WTC11 (cell line): ENCODE measurements at places on chromosomes 2 and 18. TPM values are rescaled to one million over a fixed set of nuclear protein-coding genes. Genes with fewer than 3 reads are reported as not detected.

The KCNG2 gene
- 0.34 to 0.62 TPM (median 0.50 TPM) in 3 replicates for total RNA-seq

GRCh38 chr18:63317556-63317946 is 2.0 kb downstream of the BCL2 start:
- no peaks in the 10 kb centered on the region for H3K36me3 ChIP-seq
- DNase-seq, result no peak
- peaks cover 41% of the 10 kb centered on the region for H3K27me3 ChIP-seq
- H3K4me1 ChIP-seq, result peaks cover 18% of the 10 kb centered on the region
- peak overlapping the region; percentile 70 for H3K4me3 ChIP-seq

GRCh38 chr2:79935771-79936657 is 368.5 kb downstream of the LRRTM1 start:
- peaks cover 13% of the 10 kb centered on the region for H3K4me1 ChIP-seq
- H3K27ac ChIP-seq, result peak overlapping the region; percentile 86
- no peaks in the 10 kb centered on the region for H3K27me3 ChIP-seq
- peak overlapping the region; percentile 46 for H3K4me3 ChIP-seq
- H3K36me3 ChIP-seq, result no peaks in the 10 kb centered on the region

DNA sequence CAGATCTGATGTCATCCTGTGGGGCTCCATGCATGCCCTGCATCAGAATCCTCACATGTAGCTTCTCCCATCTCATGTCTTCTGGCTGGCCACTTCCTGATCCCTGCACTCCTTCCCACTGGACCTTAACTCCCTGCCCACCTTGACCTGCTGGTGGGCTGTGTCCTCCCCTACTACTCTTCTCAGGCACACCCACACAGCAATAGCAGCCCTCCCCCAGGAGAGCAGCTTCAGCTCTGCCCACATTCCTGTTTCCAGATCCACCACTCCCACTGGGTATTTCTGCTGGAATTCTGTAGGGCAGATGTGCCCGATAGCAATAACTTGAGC is 137.0 kb upstream of the HS6ST1 start:
- no peak for DNase-seq
- peaks cover 1% of the 10 kb centered on the region; the same call in 1 of the 2 replicates for H3K36me3 ChIP-seq
- peaks cover 3% of the 10 kb centered on the region for H3K27me3 ChIP-seq
- H3K27ac ChIP-seq, result no peak overlapping the region; the same call in 1 of the 2 replicates

DNA sequence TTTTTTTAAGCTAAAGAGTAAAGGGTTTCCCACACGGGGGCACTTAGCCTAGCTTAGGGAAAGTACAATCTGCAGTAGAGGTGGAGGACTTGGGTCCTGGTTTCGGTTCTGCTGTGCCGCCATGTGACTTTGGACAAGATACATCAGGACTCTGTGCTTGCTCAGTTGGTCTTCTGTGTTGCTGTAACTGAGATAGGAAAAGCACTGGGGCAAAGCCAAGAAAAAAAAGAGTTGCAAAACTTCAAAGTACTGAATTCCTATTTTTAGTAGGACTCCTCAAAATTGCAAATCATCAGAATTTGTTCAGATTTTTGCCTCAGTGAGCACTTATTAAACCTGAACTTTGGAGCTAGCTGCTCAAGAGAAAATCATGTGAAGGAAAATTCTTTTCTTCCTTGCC is 96.3 kb upstream of the STON1 start:
- DNase-seq, result no peak
- H3K4me3 ChIP-seq, result no peak overlapping the region
- no peak overlapping the region for H3K27ac ChIP-seq
- H3K4me1 ChIP-seq, result no peaks in the 10 kb centered on the region

- H3K27ac ChIP-seq, result 0 out of 2 replicates have a peak overlapping the region, but pooled peaks have one; percentile 8
- no peaks in the 10 kb centered on the region for H3K36me3 ChIP-seq
- no peak overlapping the region for H3K4me3 ChIP-seq
- H3K27me3 ChIP-seq, result no peaks in the 10 kb centered on the region
- DNase-seq, result no peak
Measured at GRCh38 chr2:163943403-163944346, 207.9 kb upstream of the FIGN start.

DNA sequence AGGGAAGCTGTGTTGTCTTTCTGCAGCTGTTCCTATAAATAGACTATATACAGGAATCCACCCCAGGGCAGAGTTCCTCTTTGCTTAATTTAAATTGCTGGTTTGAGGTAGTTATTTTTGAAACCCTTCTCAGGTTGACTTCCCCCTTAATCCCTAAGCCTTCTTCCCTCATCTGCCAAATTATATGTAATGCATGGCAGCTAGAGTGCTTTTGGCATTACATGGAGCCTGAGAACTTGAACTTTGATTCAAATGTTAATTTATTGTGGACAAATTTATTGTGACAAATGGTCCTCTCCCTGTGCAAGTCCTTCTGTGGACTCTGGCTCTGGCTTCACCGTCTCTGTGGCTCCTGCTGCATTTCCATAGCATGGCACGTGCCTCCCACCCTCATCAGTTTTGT is 29.2 kb downstream of the MYO1B start:
- H3K4me3 ChIP-seq, result no peak overlapping the region
- no peaks in the 10 kb centered on the region for H3K27me3 ChIP-seq
- DNase-seq, result no peak
- H3K36me3 ChIP-seq, result 0 out of 2 replicates have a peak, but pooled peaks cover 3% of the 10 kb centered on the region
- peaks cover 50% of the 10 kb centered on the region for H3K4me1 ChIP-seq

- DNase-seq, result no peak
- peaks cover 23% of the 10 kb centered on the region for H3K4me1 ChIP-seq
- H3K27me3 ChIP-seq, result no peaks in the 10 kb centered on the region
- H3K36me3 ChIP-seq, result peaks cover 14% of the 10 kb centered on the region
- H3K27ac ChIP-seq, result no peak overlapping the region
Measured at GRCh38 chr2:25324905-25325592, 16.7 kb downstream of the DNMT3A start.

GRCh38 chr18:3283908-3284307 is 22.0 kb downstream of the MYL12B start:
- no peak for DNase-seq
- H3K27ac ChIP-seq, result peak overlapping the region; percentile 58; the same call in 1 of the 2 replicates
- no peaks in the 10 kb centered on the region for H3K27me3 ChIP-seq
- H3K4me1 ChIP-seq, result peaks cover 36% of the 10 kb centered on the region

GRCh38 chr2:150212722-150213171 is 274.7 kb downstream of the RND3 start:
- H3K4me3 ChIP-seq, result no peak overlapping the region
- H3K27ac ChIP-seq, result no peak overlapping the region

- H3K36me3 ChIP-seq, result peaks cover 2% of the 10 kb centered on the region; the same call in 1 of the 2 replicates
- DNase-seq, result peak; percentile 29
- H3K4me1 ChIP-seq, result peaks cover 47% of the 10 kb centered on the region
- H3K4me3 ChIP-seq, result peak overlapping the region; percentile 86; the same call in 1 of the 2 replicates
- no peak overlapping the region for H3K27ac ChIP-seq
Measured at GRCh38 chr2:30147196-30147714, 448 bp downstream of the YPEL5 start.

DNA sequence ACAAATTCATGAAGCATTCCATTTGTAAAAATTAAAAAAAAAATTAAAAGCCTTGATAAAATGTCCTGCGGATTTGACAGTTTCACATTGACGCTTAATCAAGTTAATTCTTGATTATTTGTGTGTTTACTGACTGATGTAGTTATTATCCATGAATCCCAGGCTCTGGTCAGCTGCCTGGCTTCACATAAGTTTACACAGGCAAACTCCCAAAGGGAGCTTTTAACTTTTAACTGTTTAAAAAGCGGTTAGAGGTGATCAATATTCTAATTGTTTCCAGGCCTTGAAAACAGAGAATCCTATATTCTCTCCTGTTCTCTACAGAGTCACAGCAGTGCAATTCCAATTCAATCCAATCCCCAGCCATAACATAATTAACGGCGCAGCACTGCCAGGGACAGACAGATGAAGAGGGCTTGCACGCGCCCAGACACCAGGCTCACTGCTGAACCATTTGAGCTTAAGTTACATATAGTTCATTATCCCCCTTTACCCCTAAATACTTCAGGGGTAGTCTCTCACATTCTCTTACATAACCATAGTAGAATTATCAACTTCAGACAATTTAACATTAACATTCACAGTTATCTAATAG is 47.5 kb downstream of the ATP8B1 start:
- peaks cover 6% of the 10 kb centered on the region; the same call in 1 of the 2 replicates for H3K36me3 ChIP-seq
- H3K4me1 ChIP-seq, result no peaks in the 10 kb centered on the region
- H3K4me3 ChIP-seq, result no peak overlapping the region
- H3K27ac ChIP-seq, result no peak overlapping the region
- H3K27me3 ChIP-seq, result no peaks in the 10 kb centered on the region

GRCh38 chr2:158948964-158949699 is 19.3 kb upstream of the TANC1 start:
- no peak for DNase-seq
- no peak overlapping the region for H3K27ac ChIP-seq
- H3K36me3 ChIP-seq, result no peaks in the 10 kb centered on the region

GRCh38 chr2:70889716-70890037 is 46.0 kb upstream of the ATP6V1B1 start:
- peak overlapping the region; percentile 63; the same call in 1 of the 2 replicates for H3K4me3 ChIP-seq
- DNase-seq, result no peak
- peaks cover 100% of the 10 kb centered on the region for H3K27me3 ChIP-seq
- peaks cover 40% of the 10 kb centered on the region for H3K4me1 ChIP-seq
- no peaks in the 10 kb centered on the region; the same call in 1 of the 2 replicates for H3K36me3 ChIP-seq
- no peak overlapping the region for H3K27ac ChIP-seq

DNA sequence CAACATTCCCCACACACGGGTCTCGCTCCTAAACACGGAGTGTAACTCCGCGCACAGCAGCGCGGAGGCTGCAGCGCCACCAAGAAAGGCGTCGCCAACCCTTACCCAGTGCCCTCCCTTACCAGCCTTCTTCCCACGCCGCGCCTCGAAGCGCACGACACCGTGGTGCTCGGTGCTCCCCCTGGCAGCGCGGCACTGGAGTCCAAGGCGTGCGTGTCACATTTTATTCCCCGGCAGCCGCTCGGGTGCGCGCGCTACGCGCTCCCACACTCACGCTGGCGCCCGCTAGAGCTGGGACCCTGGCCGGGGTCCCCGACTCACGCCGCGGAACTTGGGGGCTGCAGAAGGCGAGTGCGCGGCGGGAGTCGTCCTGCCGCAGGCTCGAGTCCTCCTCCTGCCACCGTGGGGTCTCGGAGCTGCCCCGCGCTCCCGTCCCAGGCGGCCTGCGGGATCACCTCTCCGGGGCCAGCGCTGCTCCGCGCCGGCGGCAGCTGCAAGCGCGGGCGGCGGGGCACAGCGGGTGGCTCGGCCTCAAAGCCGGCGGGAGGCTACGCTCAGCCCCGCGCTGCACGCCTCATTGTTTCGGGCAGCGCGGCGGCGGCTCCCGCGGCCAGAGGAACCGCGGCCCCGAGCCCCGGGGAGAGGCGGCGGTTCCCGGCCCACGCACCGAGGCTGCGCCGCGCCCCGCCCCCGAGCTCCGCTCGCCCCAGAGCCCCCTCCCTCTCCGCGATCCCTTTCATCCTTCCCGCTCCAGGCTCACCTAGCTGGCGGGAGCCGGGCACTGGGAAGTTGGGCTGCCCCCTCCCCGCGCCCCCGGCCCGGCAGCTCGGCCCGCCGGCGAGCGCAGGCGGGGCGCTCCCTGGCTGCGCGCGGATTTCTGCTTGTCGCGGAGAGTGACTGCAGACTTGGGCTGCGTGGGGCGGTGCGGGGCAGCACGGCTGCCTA is at the start of gene ST6GAL2:
Gene ST6GAL2 (minus strand): TSS at position 197 of the 945 bp plus-strand sequence. CDS start 42,190 bp downstream, outside the sequence.
- H3K4me3 ChIP-seq, result peak within 1 kb of the TSS; percentile 83
- H3K4me1 ChIP-seq, result peaks cover 50% of the 10 kb centered on the region
- DNase-seq, result peak; percentile 55
- H3K27me3 ChIP-seq, result peaks cover 33% of the 10 kb centered on the region
- no peaks in the 10 kb centered on the region for H3K36me3 ChIP-seq
- peak within 1 kb of the TSS; percentile 2; the same call in 1 of the 2 replicates for H3K27ac ChIP-seq
